ENCODE measurements at places on chromosomes 6 and 20.

DNA sequence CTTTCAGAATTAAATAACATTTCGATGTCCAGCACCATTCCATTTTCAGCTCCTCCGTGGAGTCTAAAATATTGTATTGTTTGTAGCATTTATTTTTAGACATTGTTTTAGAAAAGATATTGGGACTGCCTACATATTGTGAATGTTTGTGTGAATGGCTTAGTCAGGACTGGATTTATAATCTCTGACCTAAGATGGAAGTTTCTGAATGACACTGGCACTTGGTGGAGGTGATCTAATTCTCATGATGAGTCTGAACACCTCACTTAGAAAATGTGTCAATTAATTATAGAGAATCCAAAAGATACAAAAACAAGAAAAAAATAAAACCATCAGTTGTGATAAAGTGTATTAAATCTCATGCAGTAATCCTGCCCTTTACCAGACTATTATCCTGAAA lies 60.8 kb upstream of the HBS1L start:
- DNase-seq, result no peak

DNA sequence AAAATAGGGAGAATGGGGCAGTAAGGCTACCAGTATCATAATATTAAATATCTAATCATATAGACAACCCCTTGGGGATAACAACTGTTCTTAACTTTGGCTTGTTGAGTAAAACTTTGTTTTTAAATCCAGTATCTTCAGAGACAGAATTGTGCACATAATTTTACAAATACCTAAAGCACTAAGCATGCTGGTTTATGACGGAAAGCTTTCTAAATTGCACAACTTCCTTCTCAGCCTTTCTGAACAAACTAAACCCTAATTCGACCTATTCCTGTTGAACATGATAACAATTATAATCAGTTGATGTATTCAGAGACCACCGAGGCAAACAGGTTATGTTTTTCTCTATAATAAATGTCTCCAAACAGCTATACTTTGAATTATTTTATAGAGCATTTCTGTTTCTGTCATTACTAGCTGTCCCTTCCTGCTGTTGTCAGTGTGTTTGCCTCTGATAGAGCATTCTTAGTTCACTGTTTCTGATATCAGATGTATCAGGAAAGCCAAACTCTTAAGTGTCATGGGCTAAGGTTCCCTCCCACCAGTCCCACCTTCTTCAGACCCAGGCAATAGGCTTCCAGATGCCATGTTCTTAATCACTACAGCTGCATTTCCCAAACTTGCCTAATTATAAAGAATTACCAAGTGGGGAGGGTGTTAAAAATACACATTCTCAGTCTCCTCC lies 8.7 kb downstream of the ZHX3 start:
- no peak for DNase-seq

GRCh38 chr6:90271831-90272230 lies 24.8 kb downstream of the BACH2 start:
- no peak for DNase-seq

DNA sequence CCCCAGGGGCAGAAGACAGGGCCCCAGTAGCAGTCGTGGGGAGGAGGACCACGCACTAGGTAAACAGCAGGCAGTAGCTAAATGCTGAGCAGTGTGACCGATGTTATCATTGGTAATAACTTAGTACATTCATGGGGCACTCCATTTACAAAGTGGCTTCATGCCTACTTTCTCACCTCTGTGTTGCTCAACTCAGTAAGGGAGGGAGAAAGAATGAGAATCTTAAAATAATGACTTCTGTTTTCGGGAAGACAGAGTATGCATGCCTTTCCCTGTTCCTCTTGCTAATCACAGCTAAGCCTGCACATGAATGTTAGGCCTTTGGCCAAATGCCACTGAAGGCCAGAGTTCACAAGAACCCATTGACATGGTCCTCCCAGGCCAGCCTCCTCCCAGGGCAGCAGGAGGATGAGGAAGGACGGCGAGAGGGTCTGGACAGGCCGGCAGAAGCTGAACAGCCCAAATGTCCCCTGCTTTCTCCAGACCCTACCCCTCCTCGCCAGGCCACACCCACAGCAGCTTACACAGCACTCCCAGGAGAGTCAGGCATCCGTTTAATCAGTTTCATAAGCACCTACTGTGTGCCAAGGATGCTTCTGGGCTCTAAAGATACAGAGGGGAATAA lies 183.4 kb downstream of the ANKRD60 start:
- no peak for DNase-seq

DNA sequence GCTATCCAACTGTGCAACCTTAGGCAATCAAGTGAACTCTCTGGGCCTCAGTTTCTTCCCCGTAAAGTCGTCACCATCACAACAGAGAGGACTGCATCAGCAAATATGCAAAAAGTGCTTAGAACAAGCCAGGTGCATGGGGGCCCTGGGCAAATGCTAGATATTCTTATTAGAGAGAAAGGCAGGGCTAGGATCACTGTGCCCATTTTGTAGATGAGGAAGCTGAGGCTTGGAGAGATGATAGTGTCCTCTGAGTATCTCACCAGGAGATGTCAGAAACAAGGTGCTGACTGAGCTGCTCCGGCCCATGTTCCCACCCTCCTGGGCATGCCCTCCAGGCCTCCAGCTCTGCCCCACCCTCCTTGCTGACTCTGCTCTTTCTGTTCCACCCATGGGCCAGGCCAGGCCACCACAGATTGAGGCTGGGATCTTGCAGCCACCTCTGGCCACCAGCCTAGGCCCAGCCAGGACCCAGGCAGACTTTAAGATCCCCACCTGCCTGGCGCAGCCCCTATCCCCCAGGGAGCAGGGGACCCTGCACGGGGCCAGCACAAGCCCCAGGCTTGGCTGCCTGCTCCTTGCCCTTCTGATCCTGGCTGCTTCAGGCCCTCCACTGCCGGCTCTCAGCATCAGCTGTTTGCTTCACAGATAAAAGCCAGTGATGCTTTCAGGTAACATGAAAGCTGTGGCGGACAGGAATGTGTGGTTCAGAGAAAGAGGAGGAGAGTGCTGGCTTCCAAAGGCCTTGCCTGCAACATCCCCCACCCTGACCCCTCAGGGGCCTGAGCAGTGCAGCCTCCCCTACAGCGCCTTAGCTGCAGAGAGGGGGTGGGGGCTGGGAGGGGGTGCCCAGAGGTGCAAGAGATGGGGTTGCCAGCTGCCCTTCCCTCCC lies 47.6 kb downstream of the GRM4 start:
- no peak for DNase-seq

GRCh38 chr6:129105035-129105434 lies 222.1 kb downstream of the LAMA2 start:
- no peak for DNase-seq

DNA sequence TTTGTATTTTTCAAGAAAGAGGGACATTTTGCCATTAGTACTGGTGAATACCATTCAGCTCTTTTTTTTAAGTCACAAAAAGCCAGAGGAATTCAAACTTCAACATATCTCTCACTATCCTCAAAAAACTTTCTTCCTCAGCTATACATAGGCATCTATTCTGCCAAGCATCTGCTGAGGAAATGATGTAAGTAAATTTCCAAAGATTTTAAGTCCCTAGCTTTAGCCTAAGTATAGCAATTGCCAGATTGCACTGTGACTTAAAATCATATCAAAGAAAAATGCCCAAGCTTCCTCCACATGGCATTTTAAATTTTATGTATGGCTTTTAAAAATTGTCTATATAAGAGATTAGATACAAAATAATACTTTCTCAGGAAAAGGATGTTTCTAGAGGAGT lies 237.4 kb downstream of the EYS start:
- no peak for DNase-seq

DNA sequence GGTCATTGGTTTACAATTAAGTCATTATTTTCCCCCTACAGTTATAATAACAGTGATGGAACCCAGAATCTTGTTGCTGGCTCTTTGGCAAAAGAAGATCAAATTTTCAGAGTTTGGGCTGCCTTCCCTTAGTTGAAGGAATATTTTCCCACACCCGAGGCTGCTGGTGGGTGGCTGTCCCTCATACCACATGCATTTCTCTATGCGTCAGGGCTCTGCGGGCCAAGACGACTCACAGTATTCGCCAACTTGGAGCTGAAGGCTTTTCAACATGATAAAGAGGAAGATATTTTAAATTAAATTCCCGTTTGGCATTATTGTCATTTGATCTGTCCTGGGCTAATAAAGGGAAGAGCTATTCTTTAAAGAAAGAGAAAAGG lies 102.2 kb upstream of the SASH1 start:
- DNase-seq, result no peak

- DNase-seq, result no peak
These were observed 130.5 kb downstream of the ANKRD60 start for GRCh38 chr20:58097943-58098342.

GRCh38 chr20:38260378-38261053 lies at the start of gene KIAA1755:
KIAA1755 (minus strand) TSS chr20:38260735; CDS start chr20:38260500, 235 bp downstream.
- DNase-seq, result peak; percentile 81

- peak; percentile 37 for DNase-seq
These were observed 7.2 kb downstream of the RIN2 start for GRCh38 chr20:19765266-19765665.

DNA sequence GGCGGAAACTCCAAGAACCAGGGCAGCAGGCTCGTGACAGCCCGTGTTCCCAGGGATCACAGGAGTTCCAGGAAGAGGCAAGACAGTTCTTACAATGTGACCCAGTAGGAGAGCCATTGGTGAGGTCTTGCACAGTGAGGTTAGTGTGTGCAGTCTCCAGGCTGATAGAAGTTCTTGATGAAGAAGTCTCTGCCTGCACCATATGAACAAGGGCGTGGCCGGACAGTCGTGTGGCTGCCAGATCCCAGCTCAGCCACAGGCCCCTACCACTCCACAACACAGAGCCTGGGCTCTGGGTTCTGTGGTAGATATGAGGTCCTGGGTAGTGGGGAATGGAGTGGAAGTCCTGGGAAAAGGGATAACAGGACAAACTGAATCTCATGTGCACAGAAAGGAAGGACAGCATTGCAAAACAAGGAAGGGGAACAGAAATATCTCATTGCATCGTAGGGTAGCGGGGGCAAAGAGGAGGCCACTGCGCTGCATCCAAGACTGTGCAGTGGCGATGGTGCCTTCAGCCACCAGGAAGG lies 65.2 kb downstream of the STX11 start:
- peak; percentile 53 for DNase-seq

DNA sequence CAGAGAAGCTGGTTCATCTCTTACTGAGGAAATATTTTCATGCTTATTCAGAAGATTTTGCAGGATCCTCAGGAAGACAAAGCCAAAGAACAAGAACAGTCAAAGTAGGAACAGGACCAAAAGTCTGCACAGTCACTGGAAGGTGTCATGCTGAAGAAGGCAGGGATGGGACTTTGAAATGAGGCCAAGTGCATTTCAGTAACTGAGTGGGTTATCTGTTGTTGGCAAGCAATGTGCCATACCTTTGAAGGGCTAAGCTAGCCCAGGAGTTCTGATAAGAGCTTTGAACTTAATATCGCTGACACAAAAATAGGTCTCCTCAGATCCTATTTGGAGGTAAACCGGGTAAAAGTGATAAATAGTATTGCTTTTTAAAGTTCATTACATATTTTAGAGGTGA lies 31.5 kb downstream of the SLC16A10 start:
- DNase-seq, result no peak

GRCh38 chr6:130107710-130108109 lies 89.3 kb downstream of the L3MBTL3 start:
- peak; percentile 51 for DNase-seq

GRCh38 chr20:25032065-25032477 lies 25.9 kb downstream of the ACSS1 start:
- no peak for DNase-seq

DNA sequence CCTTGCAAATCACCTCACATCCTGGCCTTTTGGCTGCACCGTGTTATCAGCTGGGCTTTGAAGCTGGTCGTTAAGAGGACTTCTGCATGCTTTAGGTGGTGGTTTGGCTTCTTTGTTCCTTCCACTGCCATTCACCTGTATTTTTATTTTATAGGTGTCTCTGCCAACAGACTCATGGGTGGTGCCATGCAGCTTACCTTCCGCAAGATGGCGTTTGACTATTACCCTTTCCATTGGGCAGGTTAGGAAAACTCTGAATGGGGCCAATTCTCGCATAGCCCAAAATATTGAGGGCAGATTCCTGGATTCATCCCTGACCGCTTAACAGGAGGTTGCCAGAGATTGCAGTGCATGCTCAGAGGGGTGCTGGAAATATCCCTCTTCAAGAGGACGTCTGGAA lies 32.4 kb downstream of the TAF11 start:
- DNase-seq, result no peak

DNA sequence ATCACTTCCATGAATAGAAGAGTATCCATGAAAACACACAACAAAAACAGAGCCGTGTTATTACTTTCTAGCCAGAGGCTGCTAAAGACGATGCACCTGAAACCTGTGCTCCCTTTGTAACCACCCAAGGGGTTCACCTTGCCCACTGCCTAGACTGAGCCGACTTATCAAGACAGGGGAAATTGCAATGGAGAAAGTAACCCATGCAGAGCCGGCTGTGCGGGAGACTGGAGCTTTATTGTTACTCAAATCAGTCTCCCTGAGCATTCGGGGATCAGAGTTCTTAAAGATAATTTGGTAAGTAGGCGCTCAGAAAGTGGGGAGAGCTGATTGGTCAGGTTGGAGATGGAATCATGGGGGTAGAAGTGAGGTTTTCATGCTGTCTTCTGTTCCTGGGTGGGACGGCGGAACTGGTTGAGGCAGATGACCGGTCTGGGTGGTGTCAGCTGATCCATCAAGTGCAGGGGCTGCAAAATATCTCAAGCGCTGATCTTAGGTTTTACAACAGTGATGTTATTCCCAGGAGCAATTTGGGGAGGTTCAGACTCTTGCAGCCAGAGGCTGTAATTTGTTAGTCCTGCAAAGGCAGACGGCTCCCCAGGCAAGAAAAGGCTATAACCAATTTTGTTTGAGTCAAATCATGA lies 366.6 kb downstream of the PREX1 start:
- DNase-seq, result peak; percentile 11

GRCh38 chr6:137490961-137491360 lies 3.2 kb downstream of the OLIG3 start:
- DNase-seq, result no peak

DNA sequence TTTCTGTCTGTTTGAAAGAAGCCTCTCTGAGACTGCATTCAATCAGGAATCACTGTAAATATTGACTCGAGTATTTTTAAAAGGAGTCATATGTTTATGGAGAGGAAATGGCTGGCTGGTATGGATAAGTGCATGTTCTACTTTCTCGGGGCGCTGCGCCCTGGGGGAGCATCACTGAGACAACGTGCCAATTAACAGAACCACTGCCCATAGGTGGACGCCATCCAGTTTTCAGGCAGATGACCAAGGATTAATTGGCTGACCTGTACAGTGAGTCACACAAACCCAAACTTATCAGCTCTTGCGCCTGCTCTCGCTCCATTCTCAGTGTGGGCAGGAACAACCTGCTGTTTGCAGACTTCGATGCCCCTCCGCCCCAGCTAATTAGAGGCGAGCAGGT lies 571.2 kb downstream of the QKI start:
- DNase-seq, result no peak

- no peak for DNase-seq
These were observed 71.1 kb downstream of the ASCC3 start for GRCh38 chr6:100810015-100810414.

DNA sequence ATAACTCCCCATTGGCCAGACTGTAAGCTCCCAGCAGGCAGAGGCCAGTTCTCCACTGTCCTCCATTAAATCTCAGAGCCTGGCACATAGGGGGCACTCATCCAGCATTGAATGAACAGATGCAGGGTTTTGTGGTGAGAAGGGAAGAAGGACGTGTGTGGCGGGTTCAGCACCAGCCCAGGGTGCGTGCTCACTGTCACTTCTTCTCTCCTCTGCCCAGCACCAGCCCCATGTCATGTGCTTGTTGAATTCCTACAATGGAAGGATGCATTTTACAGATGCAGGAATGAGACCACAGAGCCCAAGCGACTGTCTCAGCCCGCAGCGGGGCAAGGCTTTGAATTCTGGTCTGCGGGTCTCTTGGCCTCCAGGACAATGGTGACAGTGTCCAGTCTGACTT lies 149.9 kb downstream of the CEBPB start:
- DNase-seq, result no peak

Data from NCI-H82 (cell line).